ENCODE measurements at places on chromosomes 4 and X. TPM values are rescaled to one million over a fixed set of nuclear protein-coding genes. Genes with fewer than 3 reads are reported as not detected.
A peak's percentile ranks its signal among the peaks of the same experiment; 100 is the strongest.

- DNase-seq = no peak
- H3K4me3 ChIP-seq = no peak overlapping the region
- no peak overlapping the region for H3K27ac ChIP-seq
- no peaks in the 10 kb centered on the region for H3K36me3 ChIP-seq
- no peaks in the 10 kb centered on the region for H3K4me1 ChIP-seq
These were observed 1383.1 kb downstream of the C4orf33 start for GRCh38 chr4:130479020-130479419.

DNA sequence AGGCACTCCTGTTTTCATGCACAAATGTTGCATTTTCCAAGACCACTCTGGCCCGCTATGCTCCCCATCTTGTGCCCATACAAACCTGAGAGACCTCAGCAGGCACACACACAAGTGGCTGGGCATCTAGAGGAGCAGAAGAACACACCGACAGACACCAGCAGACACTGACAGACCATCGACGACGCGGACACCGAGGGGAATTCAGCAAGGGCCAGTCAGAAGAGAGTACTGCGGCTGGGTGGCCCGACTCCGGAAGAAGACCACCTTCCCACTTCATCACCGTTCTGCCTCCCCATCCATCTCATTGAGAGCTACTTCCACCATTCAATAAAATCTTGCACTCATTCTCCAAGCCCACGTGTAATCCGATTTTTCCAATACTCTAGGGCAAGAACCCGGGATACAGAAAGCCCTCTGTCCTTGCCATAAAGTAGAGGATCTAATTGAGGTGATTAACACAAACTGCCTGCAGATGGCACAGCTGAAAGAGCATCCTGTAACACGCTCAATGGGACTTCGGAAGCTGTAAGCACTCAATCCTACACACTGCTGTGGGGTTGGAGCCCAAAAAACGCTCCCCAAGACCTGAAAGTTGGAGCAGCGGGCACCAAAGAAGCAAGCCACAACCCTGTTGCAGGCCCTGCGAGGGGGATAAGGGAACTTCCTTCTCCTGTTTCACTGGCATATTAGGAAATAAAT lies 780.9 kb downstream of the ARAP2 start:
- H3K36me3 ChIP-seq = peaks cover 17% of the 10 kb centered on the region
- DNase-seq = peak; percentile 34
- no peak overlapping the region for H3K4me3 ChIP-seq
- no peak overlapping the region for H3K27ac ChIP-seq

GRCh38 chr4:65521666-65522065 lies 148.6 kb downstream of the EPHA5 start:
- H3K36me3 ChIP-seq = no peaks in the 10 kb centered on the region
- no peak overlapping the region for H3K27ac ChIP-seq
- no peaks in the 10 kb centered on the region for H3K4me1 ChIP-seq

DNA sequence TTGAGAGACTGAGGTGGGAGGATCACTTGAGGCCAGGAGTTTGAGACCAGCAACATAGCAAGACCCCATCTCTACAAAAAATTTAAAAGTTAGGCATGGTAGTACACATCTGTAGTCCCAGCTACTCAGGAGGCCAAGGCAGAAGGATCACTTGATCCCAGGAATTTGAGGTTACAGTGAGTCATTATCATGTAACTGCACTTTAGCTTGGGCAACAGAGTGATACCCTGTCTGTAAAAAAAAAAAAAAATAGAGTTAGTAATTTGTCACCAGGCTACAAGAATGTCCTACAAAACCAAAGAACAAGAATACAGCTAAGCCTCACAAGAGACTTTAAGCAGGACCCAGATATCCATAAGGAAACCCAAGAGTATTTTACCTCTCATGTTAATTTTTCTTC lies 27.0 kb upstream of the RAB28 start:
- no peak overlapping the region for H3K27ac ChIP-seq
- H3K4me3 ChIP-seq = no peak overlapping the region
- DNase-seq = no peak
- peaks cover 5% of the 10 kb centered on the region for H3K4me1 ChIP-seq
- peaks cover 9% of the 10 kb centered on the region for H3K36me3 ChIP-seq

The ASB12 gene
- total RNA-seq = 0.29 TPM

DNA sequence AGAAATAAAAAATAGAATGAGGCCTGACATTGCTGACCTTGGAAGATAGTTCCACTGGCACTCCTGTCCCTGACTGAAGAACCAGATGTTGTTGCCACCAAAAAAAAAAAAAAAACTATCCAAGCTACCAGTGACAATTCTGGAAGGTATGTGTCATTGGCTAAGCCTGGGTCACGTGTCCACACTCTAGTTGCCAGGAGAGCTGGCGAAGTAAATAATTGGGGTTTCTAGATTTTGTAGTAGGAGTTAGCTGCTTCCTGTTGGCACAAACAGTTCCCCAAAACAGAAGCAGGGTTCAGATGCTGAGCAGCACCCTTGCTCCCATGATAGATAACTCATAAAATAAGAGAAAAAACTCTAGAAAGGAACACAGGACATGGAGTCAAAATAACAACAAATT lies 20.5 kb downstream of the MND1 start:
- peaks cover 27% of the 10 kb centered on the region for H3K36me3 ChIP-seq
- H3K27ac ChIP-seq = no peak overlapping the region
- H3K4me3 ChIP-seq = no peak overlapping the region
- H3K27me3 ChIP-seq = no peaks in the 10 kb centered on the region
- no peak for DNase-seq

DNA sequence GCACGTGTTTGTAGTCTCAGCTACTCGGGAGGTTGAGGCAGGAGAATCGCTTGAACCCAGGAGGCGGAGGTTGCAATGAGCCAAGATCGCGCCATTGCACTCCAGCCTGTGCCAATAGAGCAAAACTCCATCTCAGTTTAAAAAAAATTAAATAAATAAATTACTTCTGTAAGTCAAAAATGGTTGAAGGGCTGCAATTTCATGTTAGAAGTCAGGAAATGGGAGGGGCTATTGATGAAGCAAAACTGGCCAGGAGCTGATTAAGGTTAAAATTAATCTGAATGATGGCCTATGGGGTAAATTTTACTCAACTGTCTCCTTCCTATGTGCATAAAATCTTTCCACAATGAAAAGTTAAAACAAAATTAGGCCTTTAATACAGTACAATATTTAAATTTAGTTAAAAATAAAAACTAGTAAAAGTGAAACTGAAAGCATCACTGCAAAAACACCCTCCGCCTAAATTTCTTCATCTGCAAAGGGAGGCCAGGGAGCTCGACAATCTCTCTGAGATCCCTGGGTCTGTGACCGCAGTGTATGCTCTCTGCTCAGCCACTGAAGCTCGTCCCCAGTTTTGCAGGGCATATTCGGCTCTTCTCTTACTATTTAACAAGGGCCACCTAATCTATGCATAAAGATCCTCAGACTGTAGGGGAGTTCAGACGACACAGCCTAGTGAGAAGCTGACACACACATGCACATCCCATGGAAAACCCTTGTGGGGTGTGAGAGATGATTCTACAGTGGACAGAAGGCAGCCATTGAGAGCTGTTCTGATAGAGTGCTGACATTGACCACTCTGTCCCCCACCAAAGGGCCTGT lies 57.2 kb downstream of the IRF2 start:
- H3K36me3 ChIP-seq = peaks cover 34% of the 10 kb centered on the region
- H3K27me3 ChIP-seq = no peaks in the 10 kb centered on the region
- DNase-seq = no peak
- H3K27ac ChIP-seq = no peak overlapping the region
- H3K4me3 ChIP-seq = no peak overlapping the region
- H3K4me1 ChIP-seq = no peaks in the 10 kb centered on the region

- peaks cover 5% of the 10 kb centered on the region for H3K36me3 ChIP-seq
- H3K4me3 ChIP-seq = no peak overlapping the region
- 0 out of 2 replicates have a peak, but pooled peaks cover 2% of the 10 kb centered on the region for H3K4me1 ChIP-seq
- H3K27me3 ChIP-seq = no peaks in the 10 kb centered on the region
These were observed 137.8 kb downstream of the RAPGEF2 start for GRCh38 chr4:159240687-159241086.

- no peak overlapping the region for H3K4me3 ChIP-seq
- H3K27ac ChIP-seq = no peak overlapping the region
- DNase-seq = no peak
- H3K27me3 ChIP-seq = no peaks in the 10 kb centered on the region
- H3K36me3 ChIP-seq = no peaks in the 10 kb centered on the region
- H3K4me1 ChIP-seq = no peaks in the 10 kb centered on the region
These were observed 12.1 kb upstream of the RUFY3 start for GRCh38 chr4:70709611-70710205.

DNA sequence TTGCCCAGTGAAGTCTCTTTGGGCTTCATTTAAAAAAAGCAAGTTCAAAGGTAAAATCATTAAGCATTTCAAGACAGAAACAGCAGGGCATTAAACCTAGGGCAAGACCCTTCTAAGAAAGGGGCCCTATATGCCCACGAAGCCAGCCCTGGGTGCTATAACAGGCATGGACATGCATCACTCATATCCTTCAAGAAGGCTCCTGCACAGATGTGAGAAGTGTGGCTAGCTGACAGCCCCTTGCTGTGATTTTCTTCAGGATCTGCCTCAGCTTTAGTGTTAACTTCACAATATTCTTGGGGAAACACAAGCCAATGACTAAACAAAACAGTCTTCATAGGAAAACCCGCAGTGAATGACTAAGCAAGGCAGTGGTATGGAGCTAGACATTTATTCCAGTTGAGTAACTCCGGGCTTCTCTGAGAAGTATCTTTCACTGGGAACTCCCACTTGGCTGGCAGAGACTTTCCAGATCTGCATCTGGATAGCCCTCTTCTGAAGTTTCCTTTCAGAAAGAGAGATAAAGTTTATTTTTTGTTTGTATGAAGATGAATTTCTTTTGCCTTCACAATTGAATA lies 11.9 kb upstream of the MAOA start:
- H3K27me3 ChIP-seq = no peaks in the 10 kb centered on the region
- no peak overlapping the region for H3K4me3 ChIP-seq
- DNase-seq = no peak
- no peaks in the 10 kb centered on the region for H3K4me1 ChIP-seq
- H3K36me3 ChIP-seq = peaks cover 4% of the 10 kb centered on the region

GRCh38 chr4:136737066-136737465 lies 795.2 kb downstream of the PCDH18 start:
- H3K4me1 ChIP-seq = no peaks in the 10 kb centered on the region
- H3K27me3 ChIP-seq = no peaks in the 10 kb centered on the region
- peaks cover 3% of the 10 kb centered on the region for H3K36me3 ChIP-seq
- H3K4me3 ChIP-seq = no peak overlapping the region
- no peak for DNase-seq
- no peak overlapping the region for H3K27ac ChIP-seq

DNA sequence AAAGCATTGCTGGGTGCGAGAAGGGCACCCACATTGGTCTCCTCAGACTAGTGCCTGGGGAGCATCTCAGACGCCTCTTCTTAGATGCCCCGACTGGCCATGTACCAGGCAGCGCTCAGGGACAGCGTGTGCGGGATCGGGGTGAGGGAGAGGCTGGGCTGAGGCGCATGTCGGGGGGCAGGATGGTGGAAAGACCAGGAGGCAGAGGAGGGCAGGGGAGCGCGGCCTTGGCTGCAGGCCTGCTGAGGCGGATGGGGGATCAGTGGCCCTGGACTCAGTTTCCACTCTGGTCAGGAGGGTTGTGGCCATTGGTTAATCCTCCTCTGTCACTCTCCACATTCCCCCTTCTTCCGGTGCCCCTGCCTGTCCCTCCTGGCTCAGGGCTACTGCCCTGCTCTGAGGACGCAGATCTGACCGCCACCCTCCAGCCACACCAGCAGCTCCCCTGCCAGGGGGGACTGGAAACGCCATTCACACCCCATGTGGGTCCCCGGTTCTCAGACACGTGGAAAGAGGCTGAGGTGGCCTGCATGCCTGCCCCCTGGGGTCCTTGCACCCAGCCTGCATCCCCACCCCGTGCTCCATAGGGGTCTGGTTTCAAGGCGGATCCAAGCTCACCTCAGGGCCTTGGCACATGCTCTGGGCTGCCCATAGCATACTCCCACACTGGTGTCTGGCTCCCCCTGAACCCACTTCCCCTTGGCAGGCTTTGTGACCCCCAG lies 105.9 kb downstream of the CPZ start:
- no peaks in the 10 kb centered on the region for H3K4me1 ChIP-seq
- H3K4me3 ChIP-seq = no peak overlapping the region
- H3K27ac ChIP-seq = no peak overlapping the region
- H3K36me3 ChIP-seq = no peaks in the 10 kb centered on the region

DNA sequence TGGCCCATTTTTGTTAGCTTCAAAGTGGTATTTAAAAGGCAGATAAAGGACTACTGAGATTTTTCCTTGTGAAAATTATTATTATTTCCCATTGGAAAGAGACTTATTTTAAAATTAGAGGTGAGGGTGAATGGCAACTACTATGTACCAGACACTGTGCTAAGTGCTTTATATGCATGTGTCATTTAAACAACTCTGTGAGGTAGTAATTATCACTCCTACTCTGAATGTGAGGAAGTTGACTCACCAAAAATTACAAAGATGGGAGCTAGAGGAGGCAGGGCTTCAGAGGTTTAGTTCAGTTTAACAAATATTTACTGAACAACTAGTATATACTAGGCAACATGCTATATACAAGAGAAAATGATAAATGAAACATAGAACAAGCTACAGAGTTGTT lies 78.2 kb downstream of the MSL3 start:
- no peak overlapping the region for H3K27ac ChIP-seq
- H3K27me3 ChIP-seq = no peaks in the 10 kb centered on the region
- DNase-seq = no peak
- H3K36me3 ChIP-seq = 0 out of 2 replicates have a peak, but pooled peaks cover 2% of the 10 kb centered on the region
- no peaks in the 10 kb centered on the region for H3K4me1 ChIP-seq

- H3K4me3 ChIP-seq = no peak overlapping the region
- H3K4me1 ChIP-seq = no peaks in the 10 kb centered on the region
- DNase-seq = no peak
- H3K27me3 ChIP-seq = no peaks in the 10 kb centered on the region
These were observed 467.4 kb downstream of the BCOR start for GRCh38 chrX:39630344-39630743.

The AR gene
- total RNA-seq = 3.5 TPM

DNA sequence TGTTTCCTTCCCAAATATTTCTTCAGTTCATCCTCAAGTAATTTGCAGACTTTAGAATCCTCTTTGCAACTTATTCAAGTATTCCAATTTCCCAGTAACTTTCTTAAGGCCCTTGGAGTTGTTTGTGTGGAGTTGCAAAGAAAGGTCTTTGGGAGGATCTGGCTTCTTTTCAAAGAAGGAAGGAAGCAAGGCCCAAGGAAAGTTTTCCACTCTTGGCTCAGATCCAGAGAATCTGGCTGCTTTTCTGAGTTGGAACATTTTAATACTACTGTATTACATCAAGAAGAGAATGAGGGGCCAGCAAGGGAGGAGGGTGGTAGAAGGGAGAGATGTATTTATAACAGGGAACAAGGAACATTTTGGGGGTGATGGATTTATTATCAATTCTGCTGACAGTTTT lies 10.5 kb downstream of the CDX4 start:
- no peak for DNase-seq
- peaks cover 7% of the 10 kb centered on the region for H3K4me1 ChIP-seq
- no peaks in the 10 kb centered on the region for H3K27me3 ChIP-seq

The CENPC gene
- 18.8 TPM for total RNA-seq

- H3K27ac ChIP-seq = no peak overlapping the region
- no peaks in the 10 kb centered on the region for H3K27me3 ChIP-seq
- no peak overlapping the region for H3K4me3 ChIP-seq
- DNase-seq = peak; percentile 67
- no peaks in the 10 kb centered on the region for H3K4me1 ChIP-seq
These were observed 103.4 kb upstream of the PAK3 start for GRCh38 chrX:110992611-110993010.

- DNase-seq = peak; percentile 94
- H3K27ac ChIP-seq = no peak overlapping the region
- H3K4me1 ChIP-seq = no peaks in the 10 kb centered on the region
- no peaks in the 10 kb centered on the region for H3K27me3 ChIP-seq
- peak overlapping the region; percentile 93 for H3K4me3 ChIP-seq
These were observed 15.2 kb downstream of the NDUFB11 start for GRCh38 chrX:47129157-47129898.

Data from H9 (cell line).